Myocyte (in vitro differentiated cells): ENCODE measurements at places on chromosomes 13 and 19. TPM values are rescaled to one million over a fixed set of nuclear protein-coding genes. Genes with fewer than 3 reads are reported as not detected.

Gene PLVAP
- 0.43 TPM in 1 of 2 replicates, not detected in the other for total RNA-seq

Gene MZF1
- total RNA-seq: 20.4 and 22.3 TPM in 2 replicates

Gene ACP7
- not detected in 2 replicates for total RNA-seq

Gene PCDH8
- total RNA-seq: not detected in 2 replicates

Gene LGALS4
- total RNA-seq: not detected in 2 replicates

Gene ZBTB32
- total RNA-seq: 0.11 TPM in 1 of 2 replicates, not detected in the other

Gene NAXD
- 22.5 and 29.2 TPM in 2 replicates for total RNA-seq

Gene SCN1B
- total RNA-seq: 21.8 and 28.4 TPM in 2 replicates

Gene CERS1
- total RNA-seq: 16.8 and 30.6 TPM in 2 replicates

Gene LSM4
- total RNA-seq: 290 and 353 TPM in 2 replicates

Gene PSG6
- total RNA-seq: not detected in 2 replicates

- DNase-seq: no peak
Measured at GRCh38 chr13:109998037-109998436, 211.7 kb upstream of the IRS2 start.

DNA sequence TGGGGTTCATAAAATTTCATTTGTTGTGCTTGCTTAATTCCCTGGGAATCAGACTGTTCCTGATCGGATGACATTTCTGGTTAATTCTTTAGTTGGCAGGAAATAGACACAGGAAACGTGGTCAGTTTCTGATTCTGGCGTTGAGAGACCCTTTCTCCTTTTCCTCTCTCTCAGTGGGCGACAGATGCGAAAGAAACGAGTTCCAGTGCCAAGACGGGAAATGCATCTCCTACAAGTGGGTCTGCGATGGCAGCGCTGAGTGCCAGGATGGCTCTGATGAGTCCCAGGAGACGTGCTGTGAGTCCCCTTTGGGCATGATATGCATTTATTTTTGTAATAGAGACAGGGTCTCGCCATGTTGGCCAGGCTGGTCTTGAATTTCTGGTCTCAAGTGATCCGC, 10.8 kb downstream of the LDLR start:
- no peak for DNase-seq

- peak; percentile 72 for DNase-seq
Measured at GRCh38 chr13:32234914-32235313, 80.2 kb downstream of the ZAR1L start.

- DNase-seq: no peak
Measured at GRCh38 chr19:53826876-53827275, 2.8 kb upstream of the NLRP12 start.

DNA sequence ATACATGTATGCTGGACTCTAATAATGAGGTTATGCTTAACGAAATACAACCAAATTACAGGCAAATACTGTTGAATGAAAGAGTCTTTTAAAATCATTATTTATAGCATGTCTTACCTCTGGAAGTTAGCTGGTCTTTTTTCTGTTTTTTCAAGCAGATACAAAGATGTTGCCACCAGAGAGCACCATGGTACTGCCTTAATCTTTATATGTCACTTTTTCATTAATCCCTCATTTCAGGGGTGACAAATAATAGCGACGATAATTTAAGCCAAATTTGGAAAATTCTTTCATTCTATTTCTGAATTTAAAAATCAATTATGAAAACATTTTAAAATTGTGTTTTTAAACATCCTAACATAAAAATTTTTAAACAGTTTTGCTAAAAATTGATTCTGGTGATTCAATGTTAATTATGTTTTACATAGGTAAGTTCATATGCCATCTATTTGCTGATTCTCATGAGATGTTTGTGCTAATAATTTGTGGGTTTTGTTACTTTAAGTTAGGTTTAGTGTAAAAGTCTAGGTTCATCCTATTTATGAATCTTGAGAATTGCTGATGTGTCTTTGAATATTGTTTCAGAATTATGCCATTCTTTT, 379.3 kb upstream of the SGCG start:
- DNase-seq: peak; percentile 48

GRCh38 chr19:12698138-12698537, 1.7 kb upstream of the FBXW9 start:
- DNase-seq: no peak

GRCh38 chr13:71876648-71877255, 9.7 kb upstream of the DACH1 start:
- DNase-seq: no peak

DNA sequence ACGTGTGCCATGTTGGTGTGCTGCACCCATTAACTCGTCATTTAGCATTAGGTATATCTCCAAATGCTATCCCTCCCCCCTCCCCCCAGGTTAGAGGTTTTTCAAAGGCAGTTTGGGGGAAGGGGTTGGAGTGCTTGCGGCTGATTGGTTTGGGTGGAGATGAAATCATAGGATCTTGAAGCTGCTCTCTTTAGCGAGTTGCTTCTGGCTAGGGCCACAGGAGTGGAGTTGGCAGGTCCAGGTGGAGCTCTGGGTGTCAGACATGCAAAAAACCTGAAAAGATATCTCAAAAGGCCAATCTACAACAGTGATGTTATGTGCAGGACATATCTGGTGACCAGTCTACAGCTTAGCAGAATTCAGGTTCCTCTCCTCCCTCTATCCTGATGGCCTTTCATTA, 32.6 kb upstream of the CXCL17 start:
- DNase-seq: no peak

GRCh38 chr13:51225029-51225428, 2.8 kb downstream of the FAM124A start:
- DNase-seq: no peak

GRCh38 chr19:18915639-18916038, 3.5 kb downstream of the COPE start:
- DNase-seq: peak; percentile 70

DNA sequence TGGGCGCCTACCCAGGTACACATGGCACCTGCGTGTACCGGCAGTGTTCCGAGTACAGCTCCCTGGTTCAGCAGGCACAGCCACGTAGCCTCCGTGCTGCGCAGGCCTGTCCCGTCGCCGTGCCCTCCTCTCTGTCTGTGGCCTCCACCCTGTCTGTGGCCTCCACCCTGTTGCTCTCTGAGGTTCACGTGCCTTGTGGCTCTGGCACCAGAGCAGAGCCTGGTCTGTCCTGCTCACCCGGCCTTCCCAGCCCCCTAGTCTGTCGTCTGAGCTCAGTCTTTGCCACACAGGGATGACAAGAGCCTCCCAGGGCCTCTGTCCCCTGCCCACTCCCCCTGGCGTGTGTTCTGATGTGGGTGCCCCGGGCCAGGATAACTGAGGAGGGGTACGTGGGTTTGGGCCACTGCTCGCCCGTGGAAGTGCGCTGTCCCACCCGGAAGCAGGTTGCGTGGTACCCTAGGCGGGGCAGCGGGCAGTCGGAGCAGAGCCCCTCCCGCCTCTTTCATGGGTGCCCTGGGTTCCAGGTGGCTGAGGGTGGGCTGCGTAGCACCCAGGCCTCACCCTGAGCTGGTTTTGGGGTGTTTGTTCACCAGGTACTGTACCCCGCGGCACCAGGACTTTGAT, 71.7 kb downstream of the KDM4B start:
- DNase-seq: no peak

DNA sequence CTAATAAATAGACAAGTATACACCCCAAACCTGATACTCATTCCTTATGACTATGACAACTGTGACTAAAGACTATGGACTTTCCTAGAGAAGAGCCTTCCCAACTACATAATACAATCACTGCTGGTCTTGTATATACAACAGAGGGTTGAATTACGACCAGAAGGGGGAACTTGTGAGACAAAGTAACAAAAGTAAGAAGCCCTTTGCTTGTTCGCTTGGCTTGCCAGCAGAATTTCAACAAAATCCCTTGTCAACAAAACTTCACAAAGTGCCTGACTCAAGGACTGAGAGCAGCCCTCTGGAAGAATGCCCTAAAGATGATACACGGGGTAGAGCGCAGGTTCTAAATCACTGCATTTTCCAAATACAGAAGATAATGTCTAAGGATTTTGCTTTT, 99.4 kb downstream of the WASF3 start:
- peak; percentile 52 for DNase-seq

- no peak for DNase-seq
Measured at GRCh38 chr13:54787754-54788153, 1759.1 kb downstream of the OLFM4 start.

DNA sequence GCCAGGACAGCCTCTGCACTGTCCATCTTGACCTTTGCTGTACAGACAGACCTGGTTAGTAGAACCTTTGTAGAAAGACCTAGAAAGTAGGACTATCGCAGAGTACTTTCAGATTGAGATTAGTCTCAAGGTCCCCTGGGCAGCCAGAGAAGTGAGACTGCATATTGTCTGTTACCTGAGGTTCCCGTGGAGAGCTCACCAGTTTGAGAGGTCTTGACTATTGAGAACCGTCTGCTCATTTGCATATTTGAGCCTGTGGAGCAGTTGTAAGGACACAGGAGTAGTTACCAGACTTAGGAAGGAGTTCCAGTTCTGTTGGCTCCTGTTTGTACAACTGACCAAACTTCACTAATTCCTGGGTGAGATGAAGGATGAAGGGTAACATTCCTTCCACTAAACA, 66.2 kb downstream of the SPATA13 start:
- DNase-seq: no peak

DNA sequence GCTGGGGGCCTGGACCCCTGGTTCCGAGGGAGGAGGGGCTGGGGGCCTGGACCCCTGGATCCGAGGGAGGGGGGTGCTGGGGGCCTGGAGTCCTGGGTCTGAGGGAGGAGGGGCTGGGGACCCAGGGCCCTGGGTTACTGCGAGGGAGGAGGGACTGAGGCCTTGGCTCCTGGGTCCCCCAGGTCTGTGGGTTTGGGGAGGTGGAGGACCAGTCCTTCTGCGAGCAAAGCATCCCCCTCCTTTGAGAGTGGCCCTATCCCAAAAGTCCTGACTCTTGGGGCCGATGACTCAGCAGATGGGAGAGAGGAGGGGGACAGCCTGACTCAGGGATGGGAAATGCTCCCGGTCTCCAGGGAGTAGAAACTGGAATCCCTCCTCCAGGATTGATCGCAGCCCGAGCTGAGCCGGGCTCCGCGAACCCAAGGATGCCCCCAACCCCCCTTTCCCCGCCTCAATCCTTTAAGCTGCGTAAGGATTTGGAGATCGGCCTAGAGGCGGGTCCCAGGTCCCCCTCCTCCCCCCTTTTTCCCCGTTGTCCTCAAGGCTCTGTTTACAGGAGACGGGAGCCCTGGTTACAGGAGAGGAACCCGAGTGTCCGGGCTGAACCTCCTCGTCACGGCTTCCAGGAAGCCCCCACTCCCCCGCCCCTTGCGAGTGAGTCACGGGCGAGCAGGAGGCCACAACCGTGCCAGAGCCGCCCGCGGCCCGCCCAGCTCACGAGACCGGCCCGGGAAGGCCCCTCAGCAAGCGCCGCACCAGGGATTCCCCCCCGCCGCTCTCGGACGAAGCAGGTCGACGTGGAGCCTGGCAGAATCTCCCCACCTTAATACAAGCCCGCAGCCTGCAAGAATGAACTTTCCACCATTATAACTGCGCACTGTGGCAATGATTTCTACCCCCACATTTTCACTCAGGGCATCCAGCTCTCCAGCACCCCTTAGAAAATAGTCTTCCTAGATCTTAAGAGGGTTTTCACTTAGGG, 3.0 kb upstream of the ZFP36 start:
- peak; percentile 97 for DNase-seq

DNA sequence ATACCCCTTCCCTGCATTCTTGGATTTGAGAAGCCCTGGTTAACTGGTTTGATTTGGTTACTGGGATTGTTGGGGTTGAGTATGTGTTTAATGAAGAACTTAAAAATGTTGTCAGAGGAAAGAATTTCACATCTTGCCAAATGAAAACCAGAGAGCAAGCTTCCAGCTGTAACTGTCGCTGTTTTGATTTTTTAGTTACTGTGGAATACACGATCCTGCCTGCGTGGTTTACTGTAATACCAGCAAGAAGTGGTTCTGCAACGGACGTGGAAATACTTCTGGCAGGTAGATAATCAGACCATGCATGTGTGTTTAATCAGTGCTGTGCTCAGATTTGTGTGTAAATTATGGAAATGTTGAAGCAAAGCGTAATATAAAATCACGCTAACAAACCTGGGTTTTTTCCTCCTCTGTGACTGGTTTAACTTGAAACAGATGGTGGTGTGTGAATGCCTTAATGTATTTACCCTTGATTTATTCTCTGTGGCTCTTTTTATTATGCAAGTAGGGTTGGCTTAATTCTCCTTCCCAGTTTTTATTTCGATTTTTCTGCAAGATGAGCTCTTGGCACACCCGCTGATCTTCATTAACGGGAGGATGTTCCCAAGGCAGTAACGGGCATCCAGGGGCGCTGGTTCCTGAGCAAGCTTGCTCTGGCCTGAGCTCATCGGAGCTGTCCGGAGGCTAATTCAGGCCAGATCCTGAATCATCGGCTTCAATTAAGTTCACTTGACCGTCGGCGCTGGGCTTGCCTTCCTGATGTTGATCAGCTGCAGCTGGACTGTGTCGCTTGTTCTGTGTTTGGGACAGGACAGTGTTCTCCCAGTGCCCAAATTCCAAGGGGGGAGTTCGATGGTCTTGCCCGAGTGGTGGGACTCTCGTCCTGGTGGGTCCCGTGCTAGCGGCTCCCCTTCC, 16.0 kb downstream of the UPF1 start:
- DNase-seq: no peak

DNA sequence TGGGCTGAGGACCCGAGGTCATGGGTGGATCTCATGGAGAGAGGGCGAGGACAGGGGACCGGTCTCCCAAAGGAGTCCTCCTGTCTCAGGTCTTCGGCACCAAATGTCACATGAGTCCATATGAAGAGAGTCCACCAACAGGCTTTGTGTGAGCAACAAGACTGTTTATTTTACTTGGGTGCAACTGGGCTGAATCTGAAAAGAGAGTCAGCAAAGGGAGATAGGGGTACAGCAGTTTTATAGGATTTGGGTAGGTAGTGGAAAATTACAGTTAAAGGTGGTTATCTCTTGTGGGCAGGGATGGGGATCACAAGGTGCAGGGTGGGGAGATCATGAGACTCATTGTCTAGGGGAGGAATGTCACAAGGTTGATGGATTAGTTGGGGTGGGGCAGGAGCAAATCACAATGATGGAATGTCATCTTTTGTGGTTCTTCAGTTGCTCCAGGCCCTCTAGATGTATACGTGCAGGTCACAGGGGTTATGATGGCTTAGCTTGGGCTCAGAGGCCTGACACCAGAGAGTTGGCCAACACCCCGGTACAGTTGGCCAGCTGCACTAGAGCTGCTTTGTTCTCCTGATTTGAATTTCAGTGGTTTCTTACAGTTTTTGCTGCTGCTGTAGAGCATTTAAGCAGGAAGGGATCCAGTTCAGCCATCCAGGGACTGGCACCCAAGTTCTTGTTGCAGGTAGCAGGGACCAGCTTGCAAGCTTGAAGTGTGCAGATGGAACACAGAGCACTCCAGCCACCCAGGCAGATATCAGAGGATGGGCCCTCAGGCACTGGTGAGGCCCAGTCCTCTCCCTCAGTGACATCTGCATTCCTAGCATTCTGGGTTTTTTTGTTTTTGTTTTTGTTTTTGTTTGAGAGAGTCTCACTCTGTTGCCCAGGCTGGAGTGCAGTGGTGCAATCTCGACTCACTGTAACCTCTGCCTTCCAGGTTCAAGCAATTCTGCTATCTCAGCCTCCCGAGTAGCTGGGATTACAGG, 26.4 kb upstream of the IGFL1 start:
- peak; percentile 36 for DNase-seq
